Hypothalamus (tissue), 51 donors: ENCODE measurements at places on chromosomes 11 and 22.

DNA sequence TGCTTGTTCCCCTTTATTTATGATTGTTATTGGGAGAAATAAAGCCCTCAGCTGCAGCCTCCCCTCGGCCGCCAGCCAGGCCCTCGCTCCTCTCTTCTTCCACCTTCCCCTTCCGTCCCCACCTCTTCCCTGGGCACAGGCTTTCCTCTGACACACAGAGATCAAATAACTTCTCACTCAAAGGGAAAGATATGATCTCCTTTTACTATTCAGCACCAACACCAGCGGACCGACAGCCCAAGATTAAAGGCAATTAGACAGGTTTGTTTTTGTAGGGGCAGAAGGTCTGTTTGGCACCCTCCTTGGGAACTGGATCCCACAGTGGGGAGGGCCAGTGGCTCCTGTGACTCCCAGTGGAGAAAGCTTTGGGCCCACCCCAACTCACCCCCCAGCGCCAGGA, 23.0 kb downstream of the NECTIN1 start:
- DNase-seq: no peak

GRCh38 chr11:1307163-1307870, 2.1 kb downstream of the TOLLIP start:
- DNase-seq: no peak

DNA sequence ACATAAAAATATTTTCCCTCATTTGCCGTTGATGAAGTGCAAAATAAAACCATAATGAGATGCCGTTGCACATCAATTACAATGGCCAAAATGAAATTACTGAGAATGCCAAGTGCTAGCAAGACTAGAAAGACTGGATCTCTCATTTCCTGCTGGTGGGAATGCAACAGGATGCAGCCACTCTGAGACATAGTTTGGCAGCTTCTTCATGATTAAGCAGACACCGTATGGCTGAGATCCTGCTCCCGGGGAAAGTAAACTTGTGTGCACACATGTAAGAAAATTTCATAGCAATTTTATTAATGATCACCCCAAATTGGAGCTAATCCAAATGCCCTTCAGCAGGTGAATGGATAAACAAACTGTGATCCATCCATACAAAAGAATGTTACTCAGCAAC, 1013.2 kb downstream of the TBC1D22A start:
- DNase-seq: no peak

GRCh38 chr11:125380756-125381445, 115.2 kb downstream of the FEZ1 start:
- no peak for DNase-seq

DNA sequence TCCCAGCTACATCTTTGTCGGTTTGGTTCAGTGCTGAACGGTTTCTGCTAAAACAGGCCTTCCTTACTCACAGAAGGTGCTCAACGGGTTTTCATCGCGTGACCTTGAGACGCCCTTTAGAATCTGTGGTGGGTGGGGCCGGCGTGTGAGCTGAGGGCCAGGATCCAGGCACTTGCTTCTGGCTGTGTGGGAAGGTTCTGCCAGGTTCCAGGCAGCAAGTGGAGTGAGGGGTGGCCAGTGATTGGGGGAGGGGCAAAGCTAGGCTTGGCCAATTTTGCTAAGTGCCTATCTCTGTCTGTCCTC, 35.2 kb downstream of the KCNJ4 start:
- DNase-seq: no peak

- no peak for DNase-seq
Measured at GRCh38 chr22:42752912-42753311, 32.2 kb upstream of the A4GALT start.

GRCh38 chr22:24947881-24948280, 1.4 kb upstream of the LHFPL7 start:
- DNase-seq: no peak

DNA sequence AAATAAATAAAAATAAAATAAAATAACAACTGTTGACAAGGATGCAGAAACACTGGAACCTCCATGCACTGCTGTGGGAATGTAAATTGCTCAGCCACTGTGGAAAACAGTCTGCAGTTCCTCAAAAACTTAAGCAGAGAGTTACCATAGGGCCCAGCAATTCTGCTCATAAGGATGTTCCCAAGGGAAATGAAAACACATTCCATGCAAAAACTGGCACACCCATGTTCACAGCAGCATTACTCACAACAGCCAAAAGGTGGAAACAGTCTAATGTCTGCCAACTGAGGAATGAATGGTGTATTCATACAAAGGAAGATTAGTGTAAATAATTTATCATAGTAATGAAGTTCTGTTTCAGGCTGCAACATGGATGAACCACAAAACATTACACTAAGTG, 3.2 kb upstream of the KRTAP5-10 start:
- DNase-seq: no peak

DNA sequence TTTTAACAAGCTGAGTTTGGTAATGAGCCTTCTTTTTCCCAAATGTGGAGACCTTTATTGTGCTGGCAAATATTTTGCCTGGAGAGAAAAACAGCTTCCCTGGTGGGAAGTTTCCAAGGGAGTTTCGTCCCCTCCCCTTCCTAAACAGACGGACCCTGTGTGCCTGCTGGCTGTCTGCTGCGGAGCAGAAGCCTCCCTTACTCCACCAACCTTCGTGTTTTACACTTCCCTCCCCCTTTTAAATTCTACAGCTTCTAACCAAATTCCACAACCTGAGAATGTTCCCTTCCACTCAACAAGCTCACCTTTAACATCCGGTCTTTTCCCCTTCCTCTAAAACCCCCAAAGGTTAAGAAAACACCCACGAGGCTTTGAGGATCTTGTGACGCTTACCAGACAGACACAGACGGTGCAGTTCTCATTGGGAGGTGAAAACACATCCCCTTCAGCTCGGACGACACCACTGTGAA, 17.1 kb downstream of the VWCE start:
- DNase-seq: no peak

DNA sequence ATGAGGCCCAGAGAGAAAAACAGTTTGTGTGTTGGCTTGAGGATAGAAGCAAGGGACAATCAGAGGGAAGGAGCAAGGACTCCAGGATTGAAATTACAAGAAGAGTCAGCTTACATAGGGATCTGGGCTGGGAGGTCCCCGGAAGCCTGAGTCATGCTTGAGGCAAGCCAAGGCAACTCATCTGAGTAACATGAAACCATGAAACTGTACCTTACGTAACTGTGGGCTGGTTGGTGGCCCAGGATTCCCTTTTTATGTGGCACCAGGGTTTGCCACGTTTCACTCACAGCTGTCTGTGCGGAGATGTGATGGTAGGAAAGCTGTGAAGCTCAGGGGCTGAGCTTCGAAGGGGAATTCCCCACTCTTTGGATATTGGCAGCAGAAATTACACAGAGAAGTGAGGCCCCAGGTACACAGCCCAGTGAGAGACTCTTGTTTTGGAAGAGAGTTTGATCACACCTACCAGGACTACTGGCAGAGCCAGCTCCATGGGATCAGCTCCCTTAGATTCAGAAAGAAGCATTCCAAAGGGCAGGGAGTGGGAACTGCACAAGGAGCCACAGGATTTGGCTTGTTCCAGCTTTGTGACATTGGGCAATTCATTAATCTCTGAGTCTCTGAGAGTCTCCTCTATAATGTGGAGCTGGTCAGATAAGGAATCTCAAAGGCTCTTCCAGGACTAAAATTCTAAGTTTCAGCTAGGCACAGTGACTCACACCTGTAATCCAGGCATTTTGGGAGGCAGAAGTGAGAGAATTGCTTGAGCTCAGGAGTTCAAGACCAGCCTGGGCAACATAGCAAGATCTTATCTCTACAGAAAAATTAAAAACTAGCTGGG, 7.8 kb downstream of the SLC5A1 start:
- no peak for DNase-seq

DNA sequence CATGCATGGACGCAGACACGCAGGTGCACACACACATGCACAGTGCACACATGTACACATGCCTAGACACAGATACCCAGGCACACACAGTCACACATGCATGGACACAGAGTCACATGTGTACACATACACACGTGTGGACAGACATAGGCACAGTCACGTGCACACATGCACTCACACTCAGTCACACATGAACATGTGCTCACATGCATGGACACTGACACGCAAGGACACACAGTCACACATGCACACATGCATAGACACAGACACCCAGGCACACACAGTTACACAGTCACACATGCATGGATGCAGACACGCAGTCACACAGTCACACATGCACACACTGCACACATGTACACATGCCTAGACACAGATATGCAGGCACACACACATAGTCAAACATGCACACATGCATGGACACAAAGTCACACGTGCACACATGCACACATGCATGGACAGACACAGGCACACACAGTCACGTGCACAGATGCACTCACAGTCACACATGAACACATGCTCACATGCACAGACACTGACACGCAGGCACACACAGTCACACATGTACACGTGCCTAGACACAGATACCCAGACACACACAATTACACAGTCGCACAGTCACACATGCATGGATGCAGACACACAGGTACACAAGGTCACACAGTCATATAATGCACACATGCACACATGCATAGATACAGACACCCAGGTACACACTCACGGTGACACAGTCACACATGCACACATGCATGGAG, 16.8 kb downstream of the MUC2 start:
- no peak for DNase-seq

- no peak for DNase-seq
Measured at GRCh38 chr22:41656556-41656955, 32.1 kb downstream of the SNU13 start.
